T follicular helper cell (primary cell): ENCODE measurements at places on chromosomes 3 and 15.

DNA sequence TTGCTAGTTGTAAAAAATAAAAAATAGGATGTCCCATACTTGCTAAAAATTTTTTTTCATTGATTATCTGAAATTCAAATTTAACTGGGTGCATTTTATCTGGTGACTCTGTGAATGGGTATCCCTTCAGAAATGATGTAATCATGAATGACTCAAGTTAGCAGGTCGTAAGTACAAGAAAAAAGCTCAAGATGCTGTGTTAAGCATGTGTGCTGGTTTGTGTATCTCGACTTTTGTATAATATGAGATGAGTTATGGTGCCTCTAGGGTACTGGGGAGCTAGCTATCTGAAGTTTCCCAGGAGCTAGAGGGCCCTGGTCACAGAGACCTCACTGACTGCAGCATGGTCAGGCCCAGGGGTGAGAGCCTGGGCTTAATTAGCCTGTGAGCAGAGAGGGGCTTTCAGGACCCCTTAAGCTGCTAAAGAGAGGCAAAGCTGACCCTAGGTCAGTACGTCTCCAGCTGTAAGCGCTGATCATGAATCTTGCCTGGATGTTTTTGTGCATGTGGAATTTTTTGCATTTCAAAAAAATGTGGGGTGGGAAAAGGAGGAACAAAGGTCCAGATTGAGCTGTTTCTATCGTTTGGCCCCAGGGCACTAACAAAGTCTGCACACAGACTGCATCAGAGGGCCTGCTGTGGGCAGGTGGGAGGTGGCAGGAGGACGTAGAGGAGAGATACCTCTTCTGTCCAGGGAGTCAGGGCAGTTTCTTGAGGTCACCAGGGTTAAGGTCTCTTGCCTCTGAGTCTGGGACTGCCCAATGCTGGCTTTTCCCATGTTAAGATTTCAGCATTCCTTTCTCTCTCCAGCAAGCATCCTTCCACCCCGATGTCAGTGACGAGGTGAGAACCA is 233.2 kb upstream of the TPM1 start:
- DNase-seq = no peak

DNA sequence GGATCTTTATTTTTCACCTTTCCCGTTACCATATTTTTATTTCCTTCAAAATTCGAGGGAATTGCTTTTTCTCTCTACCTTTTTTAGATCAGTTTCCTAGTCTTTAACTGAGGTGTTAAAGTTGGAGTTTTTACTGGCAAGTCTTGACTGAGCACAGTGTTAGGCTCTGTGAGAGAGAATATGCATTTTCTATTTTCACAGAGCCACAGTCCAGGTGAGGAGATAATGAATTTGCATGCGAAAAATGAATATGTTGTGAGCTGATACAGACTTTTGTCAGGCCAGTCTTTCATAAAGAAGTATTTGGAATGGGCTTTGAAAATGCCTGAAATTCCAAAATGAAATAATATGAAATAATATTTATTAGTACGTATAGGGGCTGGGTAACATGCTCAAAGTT is 31.9 kb downstream of the MME start:
- no peak for DNase-seq

- no peak for DNase-seq
Observed at GRCh38 chr3:189950258-189950657, 170.4 kb downstream of the P3H2 start.

- no peak for DNase-seq
Observed at GRCh38 chr3:38101811-38102443, 35.0 kb downstream of the ACAA1 start.

GRCh38 chr15:85403745-85404144 is 23.3 kb downstream of the AKAP13 start:
- DNase-seq = no peak

- DNase-seq = no peak
Observed at GRCh38 chr3:22971497-22971896, 231.6 kb upstream of the UBE2E2 start.

- DNase-seq = no peak
Observed at GRCh38 chr3:38582316-38582715, 67.2 kb downstream of the SCN5A start.

DNA sequence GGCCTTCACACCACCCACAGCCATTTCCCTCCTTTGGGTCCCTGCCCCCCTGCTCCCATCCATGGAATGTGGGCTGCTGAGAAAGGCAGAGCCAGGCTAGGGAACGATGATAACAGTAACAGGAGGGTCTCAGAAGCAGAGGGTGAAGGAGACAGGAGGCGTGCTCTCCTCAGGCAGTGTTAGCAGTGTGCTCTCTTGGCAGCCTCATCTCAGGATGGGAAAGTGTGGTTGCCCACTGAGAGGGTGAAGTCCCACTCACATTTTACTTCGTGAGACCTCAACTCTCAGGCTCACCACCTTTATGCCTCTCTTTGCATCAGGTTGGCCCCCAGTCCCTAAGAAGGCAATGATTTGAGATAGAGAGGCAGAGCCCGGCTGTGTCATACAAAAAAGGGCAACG is 24.5 kb downstream of the TIGIT start:
- no peak for DNase-seq

DNA sequence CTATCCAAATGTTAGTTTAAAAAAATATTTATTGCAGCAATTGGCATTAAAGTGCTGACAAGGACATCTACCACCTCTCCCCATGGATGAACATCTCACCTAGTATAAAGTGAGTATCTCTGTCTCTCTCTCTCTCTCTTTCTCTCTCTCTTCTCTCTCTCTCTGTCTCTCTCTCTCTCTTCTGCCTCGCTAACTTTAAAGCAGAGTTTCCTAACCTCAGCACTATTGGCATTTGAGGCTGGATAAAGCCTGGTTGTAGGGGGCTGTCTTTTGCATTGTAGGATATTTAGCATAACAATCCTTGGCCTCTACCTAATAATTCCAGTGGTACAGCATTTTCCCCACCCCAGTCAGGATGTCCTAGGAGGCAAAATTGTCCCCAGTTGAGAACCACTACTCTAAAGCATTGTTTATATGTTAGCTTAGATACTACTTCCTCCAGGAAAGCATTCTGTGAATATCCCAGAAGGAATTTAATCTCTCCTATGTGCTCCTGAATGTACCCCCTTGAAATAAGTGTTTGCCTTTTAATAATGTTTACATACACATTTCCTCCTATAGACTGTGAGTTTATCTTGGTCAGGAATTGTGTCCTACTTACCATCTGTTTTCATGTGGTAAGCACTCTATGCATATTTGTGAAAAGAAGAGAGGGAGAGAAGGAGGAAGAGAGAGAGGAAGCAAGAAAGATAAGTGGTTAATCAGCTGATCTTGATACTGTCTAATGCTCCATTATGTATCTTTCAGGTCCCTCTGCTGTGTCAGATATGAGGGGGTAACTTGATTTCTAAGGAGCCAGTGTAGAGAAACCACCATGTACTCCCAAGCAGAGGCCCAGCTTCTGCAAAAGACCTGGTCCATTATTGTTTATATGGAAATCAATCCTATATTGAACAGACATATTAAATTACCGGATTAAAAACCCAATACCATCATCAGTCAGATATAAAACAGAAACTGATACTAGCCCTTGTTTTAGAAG is 346.6 kb downstream of the RBMS3 start:
- no peak for DNase-seq

DNA sequence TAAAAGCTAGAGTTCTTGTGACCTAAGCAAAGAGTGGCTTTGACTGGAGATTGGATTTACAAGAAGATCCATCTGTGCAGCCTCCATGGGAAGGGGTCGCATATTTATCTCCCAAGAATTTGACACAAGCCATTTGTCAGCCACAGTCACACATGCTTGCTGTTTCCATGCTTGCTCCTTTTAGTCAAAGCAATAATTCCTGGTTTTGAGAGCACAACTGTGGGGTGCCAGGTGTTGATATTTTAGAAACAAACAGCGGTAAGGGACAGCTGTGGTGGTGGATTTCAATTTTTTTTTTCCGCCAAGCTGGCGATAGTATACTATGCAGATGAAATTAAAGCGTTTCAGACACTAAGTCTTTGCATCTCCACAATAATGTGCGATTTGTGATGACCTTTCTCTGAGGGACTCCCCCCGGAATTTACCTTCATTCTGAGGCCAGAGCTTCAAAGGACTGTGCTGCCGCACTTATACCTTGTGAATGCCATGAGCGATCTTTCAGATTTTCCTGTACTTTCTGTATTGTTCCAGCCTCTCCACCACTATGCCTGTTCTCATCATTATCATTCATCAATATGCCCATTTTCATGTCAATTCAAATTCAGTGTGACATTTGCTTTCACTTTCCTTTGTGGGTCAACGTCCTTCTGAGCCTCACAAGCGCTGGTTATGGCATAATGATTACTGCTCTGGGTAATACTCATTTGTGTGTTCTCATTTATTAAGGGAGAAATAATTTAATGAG is 108.2 kb upstream of the KBTBD8 start:
- no peak for DNase-seq

- no peak for DNase-seq
Observed at GRCh38 chr3:8663177-8664061, 18.8 kb upstream of the SSUH2 start.

- DNase-seq = no peak
Observed at GRCh38 chr3:40468018-40468417, 8.9 kb upstream of the ZNF619 start.

DNA sequence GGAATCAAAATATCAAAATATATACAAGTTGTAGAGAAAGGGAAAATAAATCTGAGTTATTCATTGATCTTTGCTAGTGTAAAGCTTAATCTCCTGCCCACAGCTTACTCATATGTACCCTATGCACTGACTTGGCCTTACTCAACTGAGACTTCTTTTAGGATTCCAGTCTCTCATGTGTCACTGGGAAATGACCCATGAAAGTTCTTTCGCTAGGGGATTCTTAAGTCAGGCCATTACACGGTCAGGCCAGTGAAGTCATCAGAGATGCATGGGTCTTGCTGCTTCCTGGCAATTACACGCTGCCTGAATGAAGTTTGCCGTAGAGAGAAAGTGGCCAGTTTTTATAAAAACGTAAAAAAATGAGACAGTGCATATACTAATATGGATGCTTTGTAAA is 20.7 kb upstream of the LPP start:
- DNase-seq = no peak

DNA sequence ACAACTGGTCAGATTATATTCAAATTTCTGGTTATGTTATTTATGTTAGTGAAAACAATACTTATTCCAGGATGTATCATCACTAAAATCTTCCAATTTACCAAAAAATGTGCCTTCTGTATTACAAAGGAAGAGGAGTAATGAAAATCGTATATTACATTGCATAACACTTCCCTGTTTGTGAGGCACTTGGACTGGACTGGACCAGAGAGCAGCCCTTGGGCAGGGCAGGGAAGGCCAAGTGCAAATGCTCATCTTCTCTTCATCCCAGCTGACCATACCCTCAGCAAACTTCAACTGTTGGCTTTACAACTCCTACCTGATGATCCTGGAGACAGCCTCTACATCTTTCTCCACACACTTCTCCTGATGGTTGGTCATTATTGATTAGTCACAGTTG is 285.7 kb upstream of the MME start:
- no peak for DNase-seq

DNA sequence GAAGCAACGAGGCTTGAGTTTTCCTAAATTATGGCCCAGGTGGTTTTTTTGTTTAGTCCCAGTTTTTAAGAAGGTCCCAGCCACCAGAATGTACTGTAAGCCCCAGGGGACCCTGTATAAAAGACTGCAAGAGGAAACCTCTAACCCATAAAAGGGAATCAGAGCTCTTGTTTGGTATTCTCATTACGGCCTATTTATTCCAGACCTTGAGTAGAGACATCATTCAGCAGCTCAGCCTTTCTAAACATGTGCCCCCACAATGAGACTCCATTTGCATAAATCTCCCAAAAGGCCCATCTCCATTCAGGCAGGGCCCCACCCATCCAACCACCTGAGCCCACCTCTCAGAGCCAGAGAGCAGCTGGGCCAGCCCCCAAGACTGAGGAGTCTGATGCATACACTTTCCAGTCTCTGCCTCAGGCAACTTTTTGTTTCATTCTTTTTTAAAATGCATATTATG is 25.7 kb downstream of the ZDHHC3 start:
- DNase-seq = no peak

DNA sequence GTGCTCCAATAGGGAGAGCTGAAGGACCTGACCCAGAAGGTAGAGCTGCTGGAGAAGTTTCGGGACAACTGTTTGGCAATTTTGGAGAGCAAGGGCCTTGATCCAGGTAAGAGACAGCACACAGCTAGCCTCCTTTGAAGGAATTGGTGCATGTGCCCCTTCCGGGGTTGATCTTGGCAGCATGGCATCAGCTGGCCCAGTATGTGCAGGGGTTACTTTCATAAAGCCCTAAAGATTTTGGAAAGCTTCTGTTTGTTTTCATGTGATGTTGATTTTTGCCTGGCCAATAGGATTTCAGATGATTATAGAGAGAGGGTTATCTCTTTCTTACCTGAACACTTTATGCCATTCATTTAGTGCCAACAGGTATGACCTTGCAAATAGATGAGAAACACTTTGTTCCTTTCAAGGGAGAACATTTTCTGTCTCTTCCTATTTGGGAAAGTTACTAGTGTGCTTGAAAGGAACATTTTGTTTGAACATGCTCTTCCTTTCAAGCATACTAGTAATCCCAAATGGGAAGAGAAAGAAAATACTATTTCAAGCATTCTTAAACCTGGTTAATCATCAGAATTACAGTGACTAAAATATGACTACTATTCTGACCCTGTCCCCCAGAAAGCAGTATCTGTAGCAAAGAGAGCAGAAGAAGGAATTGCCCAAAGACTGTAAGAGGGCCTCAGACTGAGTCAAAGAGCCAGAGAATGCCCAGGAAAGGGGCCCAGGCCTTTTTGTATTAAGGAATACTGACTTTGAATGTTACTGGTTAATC is 7.5 kb downstream of the KNSTRN start:
- DNase-seq = no peak

DNA sequence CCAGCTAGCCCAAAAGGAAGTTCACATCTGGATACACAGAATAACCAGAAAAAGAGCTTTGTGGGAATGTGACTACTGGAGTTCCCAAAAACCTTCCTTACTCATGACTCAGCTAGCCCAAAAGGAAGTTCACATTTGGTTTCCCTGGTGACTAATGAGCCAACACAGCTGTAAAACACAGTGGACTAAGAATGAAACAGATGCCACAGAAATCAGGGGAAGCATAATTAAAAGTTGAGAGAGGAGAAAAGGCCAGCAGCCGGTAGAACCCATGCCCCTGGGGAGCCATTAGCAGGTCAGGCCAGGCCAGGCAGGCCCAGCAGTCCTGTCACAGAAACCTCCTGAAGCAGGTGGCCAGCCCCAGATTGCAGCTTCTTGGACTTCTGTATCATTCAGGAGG is 130.3 kb downstream of the GHSR start:
- DNase-seq = no peak

GRCh38 chr3:160402221-160403027 is 3.0 kb downstream of the SMC4 start:
- DNase-seq = no peak

- DNase-seq = no peak
Observed at GRCh38 chr3:116256843-116257485, 188.3 kb downstream of the LSAMP start.

- DNase-seq = no peak
Observed at GRCh38 chr15:75836959-75837334, 6.3 kb upstream of the UBE2Q2 start.

DNA sequence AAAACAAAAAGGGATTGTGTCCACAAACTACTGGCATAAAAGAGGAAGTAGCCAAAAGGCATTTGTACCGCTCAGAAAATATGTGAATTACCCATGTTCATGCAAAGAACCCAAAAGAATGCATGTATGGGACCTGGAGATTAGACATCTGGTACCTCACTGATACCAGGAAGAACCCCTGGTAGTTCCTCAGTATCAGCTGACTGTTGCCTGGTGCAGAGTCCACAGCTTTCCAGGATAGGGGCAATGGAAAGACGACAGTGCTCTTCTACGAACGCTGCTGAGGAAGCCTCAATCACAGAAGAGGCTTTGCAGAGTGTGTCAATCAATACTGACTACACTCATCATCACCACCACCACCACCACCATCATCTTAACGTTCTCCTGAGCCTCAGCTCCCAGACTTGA is 63.3 kb downstream of the ATP8B4 start:
- DNase-seq = no peak
